Fibroblast of villous mesenchyme (primary cell): ENCODE measurements at places on chromosomes 1 and 21. TPM values are rescaled to one million over a fixed set of nuclear protein-coding genes. Genes with fewer than 3 reads are reported as not detected.

Gene BRINP3
- total RNA-seq = not detected in 2 replicates

GRCh38 chr1:1605034-1605591, 5.2 kb upstream of the FNDC10 start:
- DNase-seq = no peak

GRCh38 chr1:12049616-12050015, 13.5 kb upstream of the TNFRSF8 start:
- DNase-seq = no peak

DNA sequence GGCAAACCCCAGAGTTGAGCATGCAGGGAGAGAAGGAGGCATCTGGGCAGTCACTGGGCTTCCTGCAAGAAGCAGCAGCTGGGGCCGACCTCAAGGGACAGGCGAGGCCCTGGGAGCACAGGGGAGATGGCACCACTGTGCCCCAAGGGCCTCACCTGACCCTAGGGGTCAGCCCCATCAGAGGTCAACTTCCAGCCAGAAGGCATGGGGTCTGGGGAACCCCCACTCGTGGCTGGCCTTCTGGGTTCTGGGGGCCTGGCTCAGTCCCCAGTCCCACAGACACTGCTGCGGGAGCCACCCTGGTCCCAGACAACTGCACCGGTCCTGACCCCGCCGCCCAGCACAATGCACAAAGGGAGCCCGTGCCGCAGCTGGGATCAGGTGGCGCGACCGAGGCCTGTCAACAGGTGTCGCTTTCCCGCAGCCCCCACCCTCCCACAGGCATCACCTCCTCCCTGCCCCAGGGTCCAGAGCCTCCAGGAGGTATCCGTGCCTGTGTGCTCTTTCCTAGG, 6.2 kb downstream of the WNT9A start:
- no peak for DNase-seq

GRCh38 chr1:111585447-111586086, 34.0 kb upstream of the RAP1A start:
- DNase-seq = no peak

Gene DDR2
- total RNA-seq = 227 and 289 TPM in 2 replicates

Gene PCAT6
- 0.64 TPM in 1 of 2 replicates, not detected in the other for total RNA-seq

DNA sequence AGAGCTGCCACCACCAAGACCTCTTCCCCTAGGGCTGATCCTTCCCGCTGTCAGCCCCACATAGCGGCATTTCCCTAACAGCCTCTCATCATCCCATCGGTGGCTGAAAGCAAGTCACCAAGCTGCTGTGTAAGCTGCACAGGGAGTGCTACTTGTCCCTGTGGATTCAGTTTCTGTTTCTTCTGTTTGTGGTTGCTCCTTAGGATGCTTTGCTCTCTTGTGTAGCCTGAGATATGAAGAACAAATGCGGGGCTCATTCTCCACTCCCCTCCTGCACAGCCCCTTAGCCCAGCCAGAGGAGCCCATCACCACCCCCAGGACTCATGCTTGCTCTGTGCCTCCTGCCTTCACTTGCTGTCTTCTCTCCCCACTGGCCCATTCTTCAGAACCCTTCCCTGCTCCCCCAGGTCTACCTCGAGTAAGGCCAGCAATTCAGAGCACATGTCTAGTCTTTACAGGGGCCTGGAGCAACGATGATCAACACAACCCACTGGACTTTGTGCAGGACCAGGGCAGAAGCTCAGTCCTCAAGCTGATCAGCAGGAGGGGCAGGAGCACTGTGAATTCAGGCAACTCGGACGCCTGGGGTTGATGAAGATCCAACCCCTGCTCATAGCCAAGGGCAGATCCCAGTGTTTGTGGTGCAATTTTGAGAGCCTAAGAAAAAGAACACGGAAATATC, 82.6 kb upstream of the GALNT2 start:
- DNase-seq = no peak

- DNase-seq = no peak
Measured at GRCh38 chr1:66311092-66311491, 222.9 kb upstream of the SGIP1 start.

Gene GPR161
- total RNA-seq = 11.3 and 13.0 TPM in 2 replicates

DNA sequence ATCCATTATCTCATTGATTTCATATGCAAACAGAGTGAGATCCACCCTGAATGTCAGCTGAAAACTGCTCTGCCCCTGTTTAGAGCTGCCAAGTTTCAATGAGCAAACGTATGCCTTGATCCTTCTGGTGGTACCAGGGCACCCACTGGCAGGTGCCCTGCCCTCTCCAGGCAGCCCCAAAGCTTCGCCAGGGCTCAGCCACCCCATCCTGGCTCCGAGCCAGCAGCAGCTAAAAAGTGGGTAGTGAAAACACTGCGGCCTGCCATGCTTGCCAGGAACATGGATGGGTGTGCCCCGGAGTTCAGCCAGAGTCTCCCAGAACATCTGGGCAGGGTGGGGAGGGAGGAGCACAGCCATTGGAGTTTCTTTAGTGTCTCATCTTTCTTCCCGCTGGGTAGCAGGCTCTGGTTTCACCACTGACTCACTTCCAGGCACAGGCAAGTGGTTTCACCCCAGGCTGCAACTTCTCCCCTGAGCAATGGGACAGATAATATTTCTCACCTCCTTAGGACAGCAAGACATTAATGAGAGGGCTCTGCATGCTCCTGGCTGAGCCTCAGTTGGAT, 8.1 kb upstream of the LMX1A start:
- DNase-seq = no peak

GRCh38 chr21:35035116-35035515, 14.0 kb downstream of the RUNX1 start:
- DNase-seq = no peak

Gene CELF3
- not detected in 2 replicates for total RNA-seq

Gene DTL
- 13.2 and 16.0 TPM in 2 replicates for total RNA-seq

Gene NHLH1
- total RNA-seq = under 0.01 TPM in 1 of 2 replicates, not detected in the other
